Activated gamma-delta T cell (primary cell): ENCODE measurements at places on chromosomes 5 and 9.

DNA sequence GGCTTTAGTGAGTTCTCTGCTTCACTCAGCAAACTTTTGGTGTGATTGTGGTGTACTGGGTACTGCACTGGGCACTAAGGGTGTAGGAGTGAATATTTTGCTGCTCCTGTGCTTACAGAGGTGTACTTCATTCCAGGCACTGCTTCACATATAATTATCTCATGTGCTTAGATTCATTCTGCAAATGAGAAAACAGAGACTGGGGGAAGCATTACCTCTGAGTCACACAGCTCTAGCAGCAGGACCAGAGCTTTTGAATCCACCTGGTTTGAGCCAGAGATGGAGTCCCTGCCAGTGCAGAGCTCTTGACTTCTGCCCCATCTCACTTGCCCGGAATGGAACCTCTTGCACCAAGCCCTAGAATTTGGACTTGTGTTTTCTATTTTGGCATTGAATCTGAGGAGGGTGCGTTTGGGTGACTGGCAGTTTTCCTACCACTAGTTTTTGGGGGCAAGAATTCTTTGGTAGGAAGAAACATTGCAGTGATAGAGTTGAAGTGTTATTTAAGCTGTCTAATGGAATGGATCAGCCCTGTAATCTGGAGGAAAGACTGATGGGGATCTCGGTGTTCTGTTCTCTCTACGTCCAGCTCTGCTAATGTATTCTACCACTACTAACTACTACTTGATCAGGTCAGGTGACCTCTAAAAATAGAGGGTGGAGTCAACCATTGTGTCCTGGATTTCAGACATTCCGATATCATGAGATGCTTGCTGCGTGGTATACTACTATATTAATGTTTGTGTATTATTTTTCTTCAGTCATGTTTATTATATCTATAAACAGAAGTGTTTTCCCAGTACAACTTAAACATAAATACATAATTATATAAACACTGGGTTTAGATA, 2.5 kb downstream of the ARHGAP26 start:
- no peak for DNase-seq

- no peak for DNase-seq
Observed at GRCh38 chr9:137715321-137715720, 96.5 kb downstream of the EHMT1 start.

DNA sequence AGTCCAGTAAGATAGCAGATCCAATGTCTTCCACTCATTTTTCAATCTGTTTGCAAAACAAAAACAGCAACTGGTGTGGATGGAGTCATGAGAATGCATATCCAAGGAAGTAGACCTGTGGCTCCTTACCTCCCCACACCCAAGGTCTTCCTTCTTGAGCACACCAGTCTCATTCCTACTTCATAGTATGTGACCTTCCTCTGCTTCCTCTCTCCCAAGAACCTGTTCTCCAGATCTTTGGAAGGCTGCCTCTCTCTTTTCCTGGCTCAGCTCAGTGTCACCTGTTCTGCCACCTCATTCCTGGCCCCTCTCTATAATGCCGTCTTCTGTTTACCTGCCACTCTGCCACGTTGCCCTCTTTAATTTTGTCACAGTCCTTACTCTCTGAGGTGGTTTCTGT, 7.9 kb upstream of the TRIM7 start:
- DNase-seq: no peak

GRCh38 chr9:18146329-18146728, 327.6 kb upstream of the ADAMTSL1 start:
- no peak for DNase-seq

DNA sequence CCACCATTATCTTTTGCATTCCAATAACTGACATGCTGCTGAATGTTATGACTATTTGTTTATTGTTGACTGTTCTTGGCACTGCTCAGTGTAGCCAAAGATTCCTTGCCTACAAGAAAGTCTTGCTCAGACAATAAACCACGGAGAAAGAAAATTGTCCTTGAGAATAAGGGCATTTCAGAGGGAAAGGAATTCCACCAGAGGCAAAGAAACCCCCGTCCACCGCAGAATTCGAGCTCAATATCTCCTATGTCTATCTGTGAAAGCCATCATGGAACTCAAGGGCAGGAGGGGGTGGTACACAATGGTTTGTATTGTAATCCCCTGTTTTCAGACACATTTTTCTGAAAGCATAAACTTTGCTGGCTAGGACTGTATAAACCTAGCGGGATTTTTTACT, 70.3 kb upstream of the ADAMTS16 start:
- DNase-seq: no peak

DNA sequence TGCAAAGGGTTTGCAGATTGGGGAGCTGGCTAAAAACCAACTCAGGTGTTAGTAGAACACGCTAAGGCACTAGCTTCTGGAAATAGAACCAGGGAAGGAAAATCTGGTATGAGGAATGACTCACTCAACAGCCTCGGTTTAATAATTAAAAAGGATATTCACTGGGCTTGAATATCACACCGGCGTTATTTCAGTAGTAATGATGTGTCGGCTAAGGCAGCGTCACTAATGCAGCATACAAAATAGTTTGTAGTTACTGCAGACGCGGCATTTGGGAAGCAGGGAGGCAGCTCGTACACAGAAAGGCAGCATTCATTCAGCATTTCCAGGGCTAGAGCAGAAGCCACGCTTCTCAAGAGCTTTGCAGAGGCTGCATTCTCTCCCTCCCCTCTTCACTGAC, 1.7 kb downstream of the ADRA1B start:
- DNase-seq: no peak

GRCh38 chr5:52743970-52744369, 43.7 kb upstream of the ITGA1 start:
- DNase-seq: no peak

DNA sequence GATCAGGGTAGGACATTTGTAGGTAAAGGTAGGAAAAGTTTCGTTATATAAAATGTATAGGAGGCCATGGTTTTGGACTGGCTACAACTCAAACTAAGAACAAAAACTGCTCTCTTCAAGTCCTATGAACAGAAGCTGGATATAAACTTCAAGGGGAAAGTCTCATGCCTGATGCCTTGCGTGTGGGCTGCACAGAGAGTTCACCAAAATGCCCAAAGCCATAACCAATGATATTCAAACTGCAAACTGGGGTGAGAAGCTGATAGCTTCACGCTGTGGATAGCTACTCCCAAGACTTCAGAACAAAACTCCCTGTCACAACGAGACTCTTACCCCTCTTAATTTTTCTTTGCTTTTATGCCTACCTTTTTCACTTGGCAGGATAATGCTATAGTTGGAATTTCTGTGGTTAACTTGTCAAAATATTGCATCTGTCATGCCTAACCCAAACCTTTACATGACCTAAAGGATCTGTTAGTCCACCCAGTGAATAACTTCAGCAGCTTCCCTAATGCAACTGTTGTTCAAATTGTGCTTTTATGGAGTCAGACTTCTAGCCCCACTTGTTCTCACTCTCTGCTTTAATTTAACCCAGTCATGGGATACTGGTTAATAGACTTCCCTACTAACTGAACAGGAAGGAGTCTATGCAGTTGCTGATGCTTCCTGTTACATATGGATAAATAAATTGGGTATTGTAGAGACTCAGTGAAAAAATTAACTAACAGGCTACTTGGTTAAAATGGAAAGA, 71.9 kb downstream of the SFXN1 start:
- DNase-seq: no peak

DNA sequence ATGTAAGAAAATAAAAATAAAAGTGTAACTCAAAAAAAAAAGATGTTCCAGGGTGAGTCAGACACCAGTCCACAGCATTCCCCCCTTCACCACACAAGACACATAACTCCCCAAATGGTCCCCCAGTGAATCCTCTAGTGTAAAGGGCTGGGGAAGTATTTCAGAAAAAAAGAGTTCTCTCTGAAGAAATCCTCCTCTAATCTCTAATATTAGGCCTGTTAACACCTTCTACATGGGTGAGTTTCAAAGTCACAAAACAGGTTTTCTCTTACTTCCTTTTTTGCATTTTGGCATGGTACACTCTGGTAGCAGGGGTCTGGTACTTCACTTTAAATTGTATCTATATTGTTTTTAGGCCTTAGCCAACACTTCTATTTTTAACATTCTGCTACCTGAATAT, 28.2 kb downstream of the RNF145 start:
- no peak for DNase-seq

GRCh38 chr9:37372839-37373238, 49.7 kb upstream of the GRHPR start:
- DNase-seq: no peak

DNA sequence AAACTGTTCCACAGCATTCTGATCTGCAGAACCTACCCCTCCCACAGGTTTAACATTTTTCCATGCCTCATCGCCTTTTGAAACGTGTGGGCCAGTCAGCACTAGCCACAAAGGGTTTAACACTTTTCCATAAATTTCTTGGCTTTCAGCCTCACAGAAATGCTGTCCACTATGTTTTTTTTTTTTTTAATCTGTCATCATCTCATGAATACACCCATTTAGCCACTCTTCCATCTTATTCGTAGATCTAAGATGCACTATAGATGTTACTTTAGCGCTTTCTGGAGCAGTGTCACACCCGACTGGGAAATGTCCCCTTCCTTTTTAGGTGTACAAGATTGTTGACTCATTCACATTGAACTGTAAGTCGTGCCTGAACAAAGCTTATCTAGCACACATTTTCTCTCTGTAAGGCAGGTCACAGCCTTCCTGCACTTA, 62.3 kb downstream of the GCNT1 start:
- no peak for DNase-seq

- no peak for DNase-seq
Observed at GRCh38 chr9:97518909-97519307, 17.4 kb downstream of the TMOD1 start.

DNA sequence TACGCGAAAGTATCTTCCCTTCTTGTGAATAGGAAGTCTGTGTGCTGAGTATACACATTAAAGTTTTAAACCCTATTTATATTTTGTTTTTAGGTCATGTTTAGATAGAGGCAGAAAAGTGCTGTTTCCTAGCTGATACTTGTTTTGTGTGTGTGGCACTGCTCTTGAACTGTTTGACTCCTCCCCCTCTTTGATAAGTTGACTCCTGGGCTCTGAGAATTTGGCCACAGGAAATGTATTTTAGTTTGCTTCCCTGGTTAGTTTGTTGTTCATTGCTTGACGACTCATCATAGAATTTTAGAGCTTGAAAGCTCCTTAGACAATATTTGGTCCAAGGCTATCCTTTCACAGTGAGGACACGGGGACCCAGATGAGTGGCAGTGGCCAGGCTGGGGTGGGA, 2.0 kb upstream of the CDC14B start:
- no peak for DNase-seq

- DNase-seq: no peak
Observed at GRCh38 chr9:138077126-138077525, 199.5 kb downstream of the CACNA1B start.

DNA sequence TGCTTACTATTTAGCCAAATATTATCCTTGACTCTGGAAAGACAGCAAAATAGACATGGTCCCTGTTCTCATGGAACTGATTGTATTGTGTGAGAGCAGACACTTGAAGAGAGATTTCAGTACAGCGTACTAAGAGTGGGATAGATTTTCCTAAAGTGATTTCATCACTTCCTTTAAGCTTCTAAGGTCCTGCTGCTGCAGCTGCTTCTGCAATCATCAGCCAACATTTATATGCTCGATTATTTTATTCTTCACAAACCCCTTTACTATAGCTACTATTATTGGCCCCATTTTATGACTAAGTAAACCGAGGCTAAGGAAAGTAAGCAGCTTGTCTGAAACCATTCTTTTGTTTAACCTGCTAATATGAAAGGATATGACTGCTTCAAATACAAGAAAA, 137.7 kb downstream of the SPATA31D1 start:
- no peak for DNase-seq

DNA sequence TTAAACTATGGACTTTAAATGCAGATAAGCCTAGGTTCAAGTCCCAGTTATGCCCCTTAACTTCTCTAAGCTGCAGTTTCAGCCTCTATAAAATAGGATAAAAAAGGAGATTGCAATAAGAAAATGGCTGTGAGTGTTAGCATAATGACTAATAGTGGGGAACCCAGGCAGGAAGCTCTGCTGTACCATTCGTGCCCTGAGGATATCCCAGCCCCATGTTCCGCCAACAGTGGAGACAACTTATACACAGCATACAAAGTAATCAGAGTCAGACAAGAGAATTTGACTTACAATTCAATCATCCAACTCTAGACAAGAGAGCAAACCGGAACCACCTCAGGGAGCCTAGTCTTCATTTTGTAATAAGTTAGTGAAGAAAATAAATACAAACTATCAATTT, 141.5 kb upstream of the FSTL4 start:
- DNase-seq: no peak

GRCh38 chr5:93584596-93585040, 1.6 kb downstream of the NR2F1 start:
- DNase-seq: no peak

- DNase-seq: no peak
Observed at GRCh38 chr5:160057256-160057655, 48.3 kb downstream of the TTC1 start.

- no peak for DNase-seq
Observed at GRCh38 chr9:20032413-20033006, 243.7 kb upstream of the SLC24A2 start.
